BJ (cell line): ENCODE measurements at places on chromosomes 7 and 10. TPM values are rescaled to one million over a fixed set of nuclear protein-coding genes. Genes with fewer than 3 reads are reported as not detected.

Gene NUPR2
- polyA plus RNA-seq: not detected in 2 replicates

Gene PDE6C
- polyA plus RNA-seq: not detected in 2 replicates

Gene CALU
- 346 and 812 TPM in 2 replicates for polyA plus RNA-seq

DNA sequence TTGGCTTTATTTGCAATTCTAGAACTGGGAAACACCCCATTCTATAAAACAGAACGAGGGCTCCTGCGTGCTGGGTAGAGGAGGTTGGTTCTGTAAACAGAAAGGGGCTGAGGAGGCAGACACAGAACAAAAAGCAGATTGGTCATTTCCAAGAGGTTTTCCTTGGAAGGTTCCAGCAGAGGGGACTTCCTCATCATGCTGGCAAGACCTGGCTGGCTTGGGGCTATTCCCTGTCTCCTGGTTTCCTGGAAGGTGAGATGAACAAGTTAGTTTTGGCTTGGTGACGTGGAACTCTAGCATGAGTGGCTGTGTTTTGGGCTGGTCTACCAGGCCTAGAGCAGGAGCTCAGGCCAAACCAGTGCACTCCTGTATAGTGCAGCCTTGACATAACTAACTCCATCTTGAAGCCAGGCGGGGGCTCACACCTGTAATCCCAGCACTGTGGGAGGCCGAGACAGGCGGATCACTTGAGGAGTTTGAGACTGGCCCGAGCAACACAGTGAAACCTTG lies 26.1 kb upstream of the DNAJB6 start:
- no peak for DNase-seq

DNA sequence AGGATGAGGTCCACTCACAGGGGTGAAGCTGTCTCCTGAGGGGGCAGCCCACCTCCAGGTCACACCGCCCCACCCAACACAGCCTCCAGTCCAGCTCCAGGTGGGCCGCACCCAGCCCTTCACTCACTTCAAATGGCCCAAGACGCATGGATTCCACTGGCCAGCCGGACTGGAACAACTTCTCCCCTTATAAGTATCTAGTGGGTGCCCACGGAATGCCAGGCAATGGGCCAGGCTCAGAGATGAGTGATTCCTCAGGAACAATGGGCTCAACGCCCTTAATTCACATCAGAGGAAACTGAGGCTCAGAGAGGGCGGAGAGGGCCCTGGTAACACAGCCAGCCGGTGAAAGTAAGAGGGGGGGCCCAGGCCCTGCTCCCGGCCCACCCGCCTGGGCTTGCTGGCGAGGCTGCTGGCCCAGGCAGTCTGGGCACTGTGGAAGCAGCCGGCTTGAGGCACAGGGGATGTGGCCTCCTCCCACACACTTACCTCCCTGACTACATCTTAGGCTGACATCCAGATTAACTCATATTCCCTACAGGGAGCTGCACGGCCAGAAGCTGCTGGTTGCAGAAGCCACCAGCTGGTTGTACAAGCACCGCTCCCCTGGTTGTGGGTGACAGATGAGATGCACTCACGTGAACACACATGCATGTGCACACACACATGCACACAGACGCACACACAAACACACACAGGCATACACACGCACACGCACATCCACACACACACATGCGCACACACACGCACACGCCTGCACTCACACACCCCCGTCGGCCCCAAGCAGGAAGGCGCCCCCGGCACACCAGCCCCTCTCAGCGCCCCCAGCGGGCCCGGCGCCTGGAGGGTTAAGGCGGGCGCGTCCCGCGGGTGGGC lies 1.0 kb upstream of the FAM20C start:
- DNase-seq: peak; percentile 43

GRCh38 chr7:141190495-141190894 lies 116.6 kb downstream of the TMEM178B start:
- no peak for DNase-seq

- DNase-seq: no peak
Measured at GRCh38 chr7:27840760-27841364, 100.9 kb downstream of the TAX1BP1 start.

DNA sequence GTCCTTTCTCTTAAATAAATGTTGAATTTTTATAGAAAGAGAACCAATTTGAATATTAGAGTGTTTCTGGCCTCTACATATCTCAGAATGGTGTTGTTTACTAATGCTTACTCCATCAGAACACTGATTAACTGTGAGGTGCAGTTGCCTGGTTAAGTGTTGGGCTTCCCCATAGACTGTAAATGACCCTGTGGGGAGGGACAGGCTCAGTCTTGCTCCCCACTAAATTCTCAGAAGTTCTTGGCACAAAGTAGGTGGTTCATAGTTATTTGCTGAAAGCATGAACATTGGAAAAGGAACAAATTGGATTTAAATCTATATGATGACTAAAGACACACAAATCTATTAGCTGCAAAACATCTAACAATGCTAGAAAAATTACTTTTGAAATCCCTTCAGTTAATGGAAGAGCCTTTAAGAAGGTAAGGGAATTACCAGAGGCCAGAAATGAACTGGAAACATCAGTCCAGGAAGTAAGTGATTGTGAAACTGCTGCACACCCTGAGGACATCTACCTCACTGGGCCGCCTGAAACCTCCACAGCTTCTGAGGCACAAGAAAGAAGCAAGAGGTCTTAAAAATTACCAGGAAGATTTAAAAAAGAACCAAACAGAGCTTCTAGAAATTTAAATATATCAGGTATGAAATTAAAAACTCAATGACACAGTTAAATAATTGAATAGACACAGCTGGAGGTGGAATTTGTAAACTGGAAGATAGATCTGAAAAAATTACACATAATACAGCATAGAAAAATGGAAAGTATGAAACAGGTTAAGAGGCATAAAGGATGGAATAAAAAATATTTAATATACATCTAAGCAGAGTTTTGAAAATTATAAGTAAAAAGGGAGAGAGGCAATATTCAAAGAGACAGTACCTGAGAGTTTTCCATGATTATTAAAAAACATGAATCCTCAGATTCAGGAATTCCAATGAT lies 17.8 kb upstream of the COMTD1 start:
- DNase-seq: no peak

GRCh38 chr7:43954524-43955228 lies 28.4 kb downstream of the UBE2D4 start:
- peak; percentile 10 for DNase-seq

DNA sequence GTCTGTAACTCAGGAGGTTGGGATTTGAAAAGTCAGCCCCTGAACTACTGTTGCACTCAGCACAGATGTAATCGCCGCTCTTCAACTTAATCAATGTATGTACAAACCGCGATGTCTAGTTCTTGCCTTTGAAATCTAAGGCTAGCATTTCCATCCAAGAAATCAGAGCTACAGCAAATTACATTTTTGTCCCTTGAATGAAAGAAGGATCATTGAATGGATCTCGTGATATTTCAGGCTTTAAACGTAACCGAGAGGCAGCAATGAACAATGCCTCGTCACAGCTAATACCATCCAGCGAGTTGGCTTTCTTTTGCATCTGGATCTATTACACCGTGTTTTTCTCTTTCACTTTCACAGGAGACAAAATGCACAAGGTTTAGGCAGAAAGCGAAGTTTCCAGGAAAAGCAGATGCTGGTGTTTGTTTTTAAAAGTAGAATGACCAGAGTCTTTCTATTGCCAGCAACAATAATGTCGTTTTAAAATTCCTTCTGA lies 5.5 kb downstream of the SKIDA1 start:
- no peak for DNase-seq

- no peak for DNase-seq
Measured at GRCh38 chr10:9260690-9261089, 1206.2 kb downstream of the GATA3 start.

DNA sequence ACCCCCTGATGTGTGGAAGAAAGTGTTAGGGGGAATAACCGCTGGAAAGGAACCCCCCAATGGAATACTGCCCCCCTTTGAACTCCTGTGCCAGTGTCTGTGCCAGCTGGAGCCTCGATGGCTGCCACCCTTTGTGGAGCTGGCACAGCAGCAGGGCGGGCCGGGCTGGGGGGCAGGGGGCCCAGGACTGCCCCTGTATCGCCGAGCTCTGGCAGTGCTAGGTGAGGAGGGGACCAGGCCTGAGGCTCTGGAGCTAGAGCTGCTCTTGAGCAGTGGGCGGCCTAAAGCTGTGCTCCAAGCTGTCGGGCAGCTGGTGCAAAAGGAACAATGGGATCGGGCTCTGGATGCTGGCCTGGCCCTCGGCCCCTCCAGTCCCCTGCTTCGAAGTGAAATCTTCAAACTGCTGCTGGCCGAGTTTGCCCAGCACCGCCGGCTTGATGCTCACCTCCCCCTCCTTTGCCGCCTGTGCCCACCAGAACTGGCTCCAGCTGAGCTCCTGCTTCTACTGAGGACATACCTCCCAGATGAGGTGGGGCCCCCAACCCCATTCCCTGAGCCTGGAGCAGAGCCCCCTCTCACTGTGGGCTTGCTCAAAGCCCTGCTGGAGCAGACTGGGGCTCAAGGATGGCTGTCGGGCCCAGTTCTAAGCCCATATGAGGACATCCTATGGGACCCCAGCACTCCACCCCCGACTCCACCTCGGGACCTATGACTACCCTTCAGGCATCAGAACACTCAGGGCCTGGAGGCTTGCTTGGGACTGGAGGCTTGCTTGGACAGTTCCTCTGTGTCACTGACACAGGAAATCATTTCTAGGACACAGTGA lies 2.2 kb downstream of the HPS6 start:
- no peak for DNase-seq

- no peak for DNase-seq
Measured at GRCh38 chr10:3958472-3958996, 173.5 kb upstream of the KLF6 start.

DNA sequence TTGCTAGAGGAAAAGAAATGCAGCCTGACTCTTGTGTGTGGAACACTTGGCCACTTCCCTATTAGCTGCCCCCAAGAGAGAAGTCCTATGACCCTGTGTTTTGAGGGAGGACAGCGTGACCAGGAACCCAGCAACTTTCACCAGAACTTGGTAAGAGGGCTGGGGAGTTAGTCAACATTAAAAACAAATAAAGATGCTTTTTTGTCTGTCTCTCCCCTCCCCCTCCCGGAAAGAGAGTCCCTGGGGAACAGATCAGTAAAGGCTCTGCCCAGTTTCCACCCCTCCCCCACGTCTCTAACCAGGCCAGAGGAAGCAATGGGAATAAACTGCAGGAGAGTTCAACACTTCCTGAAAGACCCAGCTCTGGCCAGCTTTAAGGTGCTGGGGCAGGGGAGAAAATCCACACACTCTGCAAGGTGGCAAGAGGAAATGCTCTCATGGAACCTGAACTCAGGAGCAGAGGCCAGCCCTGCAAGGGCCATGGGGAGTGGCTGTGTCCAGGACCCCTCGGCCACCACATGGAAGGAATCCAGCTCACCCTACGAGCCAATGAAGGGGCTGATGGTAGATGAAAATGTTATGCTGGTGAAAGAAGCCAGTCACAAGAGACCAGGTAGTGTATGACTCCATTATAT lies 21.5 kb downstream of the SH3PXD2A start:
- DNase-seq: no peak
